ENCODE measurements at places on chromosomes 2 and 18.

GRCh38 chr18:26721854-26722564 is 143.5 kb downstream of the AQP4 start:
- DNase-seq: no peak

GRCh38 chr2:60302377-60303126 is 250.9 kb downstream of the BCL11A start:
- no peak for DNase-seq

- DNase-seq: peak; percentile 61
Measured at GRCh38 chr18:8912348-8913326, 189.9 kb upstream of the NDUFV2 start.

GRCh38 chr2:85996591-85996990 is 107.8 kb upstream of the ST3GAL5 start:
- peak; percentile 69 for DNase-seq

Data from endodermal cell (in vitro differentiated cells).